Neural crest cell (in vitro differentiated cells): ENCODE measurements at places on chromosomes 6 and 20. TPM values are rescaled to one million over a fixed set of nuclear protein-coding genes. Genes with fewer than 3 reads are reported as not detected.

HAO1 gene
- total RNA-seq = not detected in 2 replicates

DEFB124 gene
- not detected in 2 replicates for total RNA-seq

C20orf96 gene
- 34.0 and 40.8 TPM in 2 replicates for total RNA-seq

SIRPB1 gene
- total RNA-seq = 0.77 and 1.5 TPM in 2 replicates

VNN1 gene
- not detected in 2 replicates for total RNA-seq

LHFPL5 gene
- not detected in 2 replicates for total RNA-seq

SYCP2L gene
- 5.6 and 9.9 TPM in 2 replicates for total RNA-seq

OR12D3 gene
- not detected in 2 replicates for total RNA-seq

NHLRC1 gene
- 0.72 and 0.93 TPM in 2 replicates for total RNA-seq

DZANK1 gene
- 7.5 and 8.0 TPM in 2 replicates for total RNA-seq

TRIM40 gene
- not detected in 2 replicates for total RNA-seq

MYL9 gene
- 19.7 and 19.8 TPM in 2 replicates for total RNA-seq

ZBP1 gene
- total RNA-seq = not detected in 2 replicates

PDE7B gene
- 0.58 and 0.61 TPM in 2 replicates for total RNA-seq

TSHZ2 gene
- 6.4 and 8.5 TPM in 2 replicates for total RNA-seq

MYLK2 gene
- total RNA-seq = 1.6 and 1.8 TPM in 2 replicates

PLCB4 gene
- total RNA-seq = 51.4 and 53.3 TPM in 2 replicates

LPA gene
- 0.43 and 0.65 TPM in 2 replicates for total RNA-seq

CPXM1 gene
- 200 and 218 TPM in 2 replicates for total RNA-seq

AKAP12 gene
- 46.1 and 46.6 TPM in 2 replicates for total RNA-seq

DSP gene
- 9.4 and 9.5 TPM in 2 replicates for total RNA-seq

B4GALT5 gene
- 48.9 and 49.0 TPM in 2 replicates for total RNA-seq

DSTN gene
- 91.9 and 98.7 TPM in 2 replicates for total RNA-seq

TFAP2D gene
- not detected in 2 replicates for total RNA-seq

IER3 gene
- 4.8 and 6.3 TPM in 2 replicates for total RNA-seq

TNFRSF21 gene
- 16.4 and 19.8 TPM in 2 replicates for total RNA-seq

ANKEF1 gene
- 3.7 and 3.8 TPM in 2 replicates for total RNA-seq

LINC00237 gene
- not detected in 2 replicates for total RNA-seq

LY86 gene
- not detected in 2 replicates for total RNA-seq

VSTM2L gene
- 7.3 and 9.3 TPM in 2 replicates for total RNA-seq

XKR7 gene
- total RNA-seq = 4.5 and 4.9 TPM in 2 replicates

TGM3 gene
- total RNA-seq = 0.23 and 0.43 TPM in 2 replicates

EMILIN3 gene
- 6.9 and 7.5 TPM in 2 replicates for total RNA-seq

RAD21L1 gene
- total RNA-seq = not detected in 2 replicates

BPI gene
- not detected in 2 replicates for total RNA-seq

NR2E1 gene
- total RNA-seq = not detected in 2 replicates

NKX2-4 gene
- total RNA-seq = not detected in 2 replicates

NHSL1 gene
- total RNA-seq = 54.7 and 56.6 TPM in 2 replicates

HLA-DRB5 gene
- not detected in 2 replicates for total RNA-seq

SLC24A3 gene
- total RNA-seq = 0.27 and 0.51 TPM in 2 replicates

DEFB132 gene
- total RNA-seq = not detected in 2 replicates

SPATS1 gene
- not detected in 2 replicates for total RNA-seq

SDHAF4 gene
- 18.9 and 19.2 TPM in 2 replicates for total RNA-seq

SAPCD1 gene
- 21.3 and 25.1 TPM in 2 replicates for total RNA-seq
